SJCRH30 (cell line): ENCODE measurements at places on chromosomes 3 and 15. TPM values are rescaled to one million over a fixed set of nuclear protein-coding genes. Genes with fewer than 3 reads are reported as not detected.

DNA sequence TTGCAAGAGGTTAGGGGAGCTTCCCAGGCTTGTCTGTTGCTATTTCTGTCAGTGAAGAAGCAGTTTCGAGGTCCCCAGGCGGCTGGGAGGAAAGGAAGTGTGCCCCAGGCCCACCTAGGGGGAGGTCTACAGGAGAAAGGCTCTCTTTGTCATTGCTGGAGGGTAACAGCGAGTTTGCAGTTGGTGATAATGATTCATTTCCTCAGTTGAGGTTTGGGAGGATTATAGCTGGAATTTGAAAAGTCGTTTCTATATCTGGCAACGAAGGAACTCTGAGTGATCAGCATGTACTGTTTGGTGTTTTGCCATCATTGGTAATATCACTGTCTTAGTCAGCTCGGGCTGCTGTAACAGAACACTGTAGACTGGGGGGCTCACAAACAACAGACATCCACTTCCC lies 65.5 kb upstream of the UBE3A start:
- no peaks in the 10 kb centered on the region for H3K27me3 ChIP-seq
- H3K27ac ChIP-seq = peak overlapping the region; percentile 64
- peak; percentile 84 for DNase-seq
- H3K4me1 ChIP-seq = peaks cover 11% of the 10 kb centered on the region
- H3K4me3 ChIP-seq = no peak overlapping the region

DNA sequence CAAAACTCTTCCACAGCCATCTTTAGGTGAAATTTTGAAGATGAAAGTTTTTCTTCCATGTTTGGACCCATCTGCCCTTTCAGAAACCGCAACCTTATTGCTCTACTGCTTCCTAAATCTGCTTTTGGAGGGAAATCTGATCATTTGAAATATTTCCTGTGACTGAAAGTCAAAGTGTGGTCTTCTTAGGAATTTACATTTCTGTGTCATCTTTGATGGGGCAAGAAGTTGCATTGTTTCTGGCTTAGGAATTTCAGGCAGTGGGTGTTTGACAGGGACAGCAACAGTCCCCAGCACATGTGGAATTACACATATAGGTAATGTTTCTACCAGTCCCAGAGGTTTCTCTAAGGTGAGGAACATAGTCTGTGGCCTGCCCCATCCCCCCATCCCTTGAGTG lies 5.3 kb upstream of the TYRO3 start:
- no peak overlapping the region for H3K4me3 ChIP-seq
- H3K4me1 ChIP-seq = peaks cover 5% of the 10 kb centered on the region
- no peaks in the 10 kb centered on the region for H3K27me3 ChIP-seq
- no peak for DNase-seq
- H3K36me3 ChIP-seq = no peaks in the 10 kb centered on the region

DNA sequence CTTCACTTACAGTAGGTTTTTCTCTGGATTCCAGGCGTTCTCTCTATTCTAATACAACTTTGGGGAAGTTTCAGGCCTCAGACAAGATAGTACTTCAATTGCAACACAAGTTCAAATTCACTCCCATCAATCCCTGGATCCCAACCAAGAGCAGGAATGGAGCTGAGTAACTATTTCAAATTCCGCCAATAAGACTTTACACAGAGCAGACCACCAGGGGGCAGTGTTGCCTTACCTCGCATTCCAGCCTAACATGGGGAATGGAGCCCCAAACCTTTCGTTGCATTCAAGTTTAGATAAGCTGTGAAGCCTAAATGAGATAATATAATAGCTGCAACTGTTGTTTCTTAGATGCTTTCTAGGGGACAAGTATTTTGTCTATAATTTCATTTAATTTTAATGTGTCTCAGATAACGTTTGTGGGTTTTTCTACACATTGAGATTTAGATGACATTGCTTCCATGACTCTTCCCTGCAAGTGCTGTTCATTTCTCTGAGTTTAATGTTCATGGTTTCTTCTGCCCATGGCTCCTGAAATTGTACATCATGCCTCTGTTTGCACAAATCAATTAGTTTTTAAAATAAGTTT lies 186.7 kb downstream of the NSUN3 start:
- no peaks in the 10 kb centered on the region for H3K36me3 ChIP-seq
- H3K27ac ChIP-seq = no peak overlapping the region
- DNase-seq = peak; percentile 61

- H3K4me3 ChIP-seq = no peak overlapping the region
- H3K27me3 ChIP-seq = no peaks in the 10 kb centered on the region
- H3K36me3 ChIP-seq = no peaks in the 10 kb centered on the region
- no peak for DNase-seq
- no peak overlapping the region for H3K27ac ChIP-seq
Measured at GRCh38 chr3:171268677-171269076, 191.5 kb downstream of the TNIK start.

GRCh38 chr15:25543196-25543595 lies 104.4 kb upstream of the UBE3A start:
- no peak overlapping the region for H3K4me3 ChIP-seq
- DNase-seq = peak; percentile 66
- H3K27ac ChIP-seq = peak overlapping the region; percentile 71
- no peaks in the 10 kb centered on the region for H3K27me3 ChIP-seq

DNA sequence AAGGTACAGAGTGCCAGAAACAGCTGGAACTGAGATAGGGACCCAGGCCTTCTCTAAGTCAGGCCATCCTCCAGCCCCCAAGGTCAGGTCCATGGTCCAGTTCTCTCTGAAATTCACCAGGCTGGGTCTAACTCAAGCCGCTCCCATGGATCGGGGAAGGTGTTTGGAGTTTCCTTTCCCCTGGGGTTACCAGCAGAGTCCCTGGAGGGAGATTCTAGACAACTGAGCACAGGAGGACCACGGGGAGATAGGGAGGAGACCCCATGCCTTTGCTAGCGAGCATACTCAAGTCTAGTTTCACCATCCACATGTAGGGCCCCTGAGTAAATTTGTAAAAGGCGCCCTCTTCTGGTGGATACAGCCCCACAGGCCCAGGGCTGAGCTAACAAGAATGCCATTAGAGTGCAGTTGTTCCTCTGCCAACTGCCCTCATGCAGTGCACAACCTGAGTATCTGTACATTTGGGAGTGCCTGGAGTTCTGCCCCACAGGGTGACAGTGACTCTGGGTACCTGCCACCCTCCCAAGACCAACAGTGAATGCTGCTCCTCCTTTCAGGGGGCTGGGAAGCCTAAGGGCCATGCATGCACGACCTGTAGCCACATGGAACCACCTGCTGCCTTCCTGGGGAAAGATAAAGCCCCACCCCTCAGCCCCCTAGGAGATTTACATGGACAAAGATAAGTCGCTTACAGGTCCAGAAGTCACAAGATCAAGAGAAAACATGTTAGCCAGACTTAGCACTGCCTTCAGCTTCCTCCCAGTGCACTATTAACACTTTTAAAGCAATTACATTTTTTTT lies 89.0 kb downstream of the IQSEC1 start:
- no peak overlapping the region for H3K4me3 ChIP-seq
- no peaks in the 10 kb centered on the region for H3K36me3 ChIP-seq

GRCh38 chr3:99330281-99330680 lies 308.1 kb upstream of the COL8A1 start:
- no peaks in the 10 kb centered on the region for H3K36me3 ChIP-seq
- no peaks in the 10 kb centered on the region for H3K27me3 ChIP-seq
- no peak overlapping the region for H3K27ac ChIP-seq

- no peak overlapping the region for H3K27ac ChIP-seq
- H3K4me1 ChIP-seq = no peaks in the 10 kb centered on the region
- H3K4me3 ChIP-seq = no peak overlapping the region
- H3K27me3 ChIP-seq = peaks cover 4% of the 10 kb centered on the region; the same call in 1 of the 2 replicates
- H3K36me3 ChIP-seq = no peaks in the 10 kb centered on the region
- no peak for DNase-seq
Measured at GRCh38 chr15:92304223-92304975, 89.3 kb upstream of the ST8SIA2 start.

DNA sequence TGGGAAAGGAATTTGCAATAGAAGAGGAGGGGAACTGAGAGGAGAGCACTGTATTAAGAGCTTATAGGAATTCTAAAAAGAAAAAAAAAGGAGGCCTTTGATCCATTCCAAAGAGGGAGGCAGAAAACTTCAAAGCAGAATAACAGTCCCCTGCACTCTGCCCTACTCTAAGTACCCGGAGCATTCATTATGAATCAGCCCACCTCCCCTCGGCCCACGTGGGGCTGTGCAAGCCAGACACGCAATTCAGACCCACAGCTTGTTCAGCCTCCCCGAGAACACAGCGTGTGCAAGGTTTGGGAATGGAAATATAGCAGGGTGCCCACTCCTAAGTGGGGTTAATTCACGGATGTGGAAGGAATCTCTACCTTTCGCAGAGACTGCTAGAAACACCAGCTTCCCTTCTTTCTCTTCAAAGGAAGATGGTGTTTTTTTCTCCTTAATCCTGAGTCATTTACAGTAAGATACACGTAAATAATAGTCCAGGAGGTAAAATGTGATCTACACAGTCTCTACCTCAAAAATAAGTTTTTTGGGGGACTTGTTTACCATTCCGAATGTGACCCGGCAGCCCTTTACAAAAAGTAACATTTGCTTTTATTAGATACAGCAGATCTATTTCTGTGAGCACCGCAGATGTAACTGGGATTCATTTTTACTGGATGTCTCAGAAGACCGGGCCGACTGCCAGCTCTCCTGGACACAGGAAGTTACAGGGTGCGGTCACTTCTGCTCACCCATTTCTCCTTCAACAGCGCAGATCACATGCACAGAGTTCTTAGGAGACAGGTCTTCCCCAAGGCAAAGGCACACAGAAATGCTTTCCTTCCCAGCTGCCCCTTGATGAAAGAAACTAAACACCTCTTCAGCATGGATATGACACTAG lies 768.5 kb upstream of the CFAP20DC start:
- peak overlapping the region; percentile 37 for H3K4me3 ChIP-seq
- DNase-seq = peak; percentile 57
- H3K27ac ChIP-seq = no peak overlapping the region
- peaks cover 8% of the 10 kb centered on the region for H3K4me1 ChIP-seq
- H3K27me3 ChIP-seq = no peaks in the 10 kb centered on the region

DNA sequence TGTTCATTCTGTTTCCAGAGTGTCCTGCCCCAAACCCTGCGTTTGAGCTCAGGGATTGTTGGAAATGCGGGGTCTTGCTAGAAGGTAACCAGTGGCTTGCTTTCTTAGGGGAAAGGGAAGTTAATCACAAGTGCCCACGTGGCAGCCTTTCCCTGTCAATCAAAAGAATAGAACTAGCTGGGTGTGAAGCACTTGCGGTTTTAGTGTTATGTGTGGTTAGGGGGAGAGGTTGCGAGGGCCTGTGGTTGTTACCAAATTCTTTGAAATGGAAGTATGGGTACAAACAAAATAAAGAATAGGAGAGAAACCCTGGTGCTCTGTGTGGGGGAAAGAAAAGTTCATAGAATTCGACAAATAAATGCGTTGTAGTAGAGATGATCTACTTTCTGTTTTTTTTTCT lies 67.6 kb downstream of the FNDC3B start:
- H3K4me3 ChIP-seq = no peak overlapping the region
- peaks cover 19% of the 10 kb centered on the region for H3K4me1 ChIP-seq
- H3K27me3 ChIP-seq = no peaks in the 10 kb centered on the region
- no peak for DNase-seq

DNA sequence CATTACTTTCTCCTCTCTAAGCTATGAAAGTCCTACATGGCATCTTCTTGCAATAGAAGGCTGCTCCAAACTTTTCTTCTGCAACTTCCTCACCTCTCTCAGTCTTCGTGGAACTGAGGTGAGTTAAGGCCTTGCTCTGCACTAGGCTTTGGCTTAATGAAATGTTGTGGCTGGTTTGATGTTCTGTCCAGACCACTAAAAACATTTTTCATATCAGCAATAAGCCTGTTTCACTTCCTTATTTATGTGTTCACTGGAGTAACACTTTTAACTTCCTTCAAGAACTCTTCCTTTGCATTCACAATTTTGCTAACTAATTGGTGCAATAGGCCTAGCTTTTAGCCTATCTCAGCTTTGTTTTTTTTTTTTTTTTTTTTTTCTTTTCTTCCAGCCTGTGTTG lies 335.3 kb upstream of the NECTIN3 start:
- no peak for DNase-seq
- H3K27ac ChIP-seq = no peak overlapping the region
- no peaks in the 10 kb centered on the region for H3K27me3 ChIP-seq

DNA sequence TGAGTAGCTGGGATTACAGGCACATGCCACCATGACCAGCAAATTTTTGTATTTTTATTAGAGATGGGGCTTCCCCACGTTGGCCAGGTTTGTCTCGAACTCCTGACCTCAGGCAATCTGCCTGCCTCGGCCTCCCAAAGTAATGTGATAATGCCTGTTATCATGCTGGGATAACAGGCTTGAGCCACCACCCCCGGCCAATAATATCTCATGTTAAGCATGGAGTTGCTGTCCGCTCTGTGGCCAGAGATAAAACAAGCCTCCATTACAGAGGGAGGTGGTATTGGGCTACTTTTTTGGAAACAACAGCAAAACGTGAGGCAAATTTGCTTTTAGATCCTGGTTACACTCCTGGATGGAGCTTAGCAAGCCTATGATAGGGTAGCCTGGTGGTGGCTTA lies 32.9 kb upstream of the ALG1L2 start:
- no peak for DNase-seq
- H3K4me3 ChIP-seq = no peak overlapping the region

DNA sequence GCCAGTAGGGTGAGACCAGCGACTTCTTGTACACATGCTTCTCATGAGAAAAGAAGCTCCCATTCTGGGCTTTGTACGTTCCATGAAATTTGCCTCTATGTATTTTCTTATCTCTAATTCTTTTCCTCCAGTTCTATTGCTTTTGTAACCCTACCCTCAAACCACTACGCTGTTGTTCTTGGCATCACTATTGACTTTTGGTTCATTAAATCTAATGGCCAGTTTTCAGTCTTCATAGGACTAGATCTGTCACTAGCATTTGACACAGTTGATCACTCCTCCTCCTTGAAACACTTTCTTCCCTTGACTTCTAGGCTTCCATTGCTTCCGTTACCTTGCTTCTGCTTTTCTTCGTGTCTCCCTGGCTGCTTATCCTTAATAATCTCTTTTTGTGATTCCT lies 121.7 kb upstream of the GOLGA6L4 start:
- H3K27me3 ChIP-seq = peaks cover 3% of the 10 kb centered on the region; the same call in 1 of the 2 replicates
- H3K4me3 ChIP-seq = no peak overlapping the region

GRCh38 chr3:193335031-193335430 lies 43.5 kb downstream of the ATP13A5 start:
- no peak overlapping the region for H3K27ac ChIP-seq
- no peaks in the 10 kb centered on the region for H3K27me3 ChIP-seq
- no peaks in the 10 kb centered on the region for H3K36me3 ChIP-seq
- H3K4me1 ChIP-seq = peaks cover 16% of the 10 kb centered on the region; the same call in 1 of the 2 replicates
- no peak for DNase-seq

DNA sequence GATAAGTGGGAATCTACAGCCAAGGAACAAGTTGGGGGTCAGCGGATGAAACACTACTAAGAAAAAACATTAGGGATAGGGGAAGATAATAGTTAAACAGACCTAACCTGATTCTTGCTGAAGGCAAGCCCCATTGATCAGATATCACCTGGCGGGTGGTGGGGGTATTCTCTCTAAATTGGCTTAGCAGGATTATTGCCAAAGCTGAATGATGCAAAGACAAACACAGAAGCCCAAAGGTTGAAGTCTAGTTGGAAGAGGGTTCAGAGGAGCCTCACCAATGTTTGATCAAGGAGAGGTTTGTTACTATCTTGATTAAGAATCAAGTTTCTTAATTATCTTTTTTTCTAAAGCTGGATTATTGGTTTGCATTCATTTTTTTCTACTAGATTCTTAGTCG lies 371.9 kb upstream of the CNTN4 start:
- no peak for DNase-seq
- no peaks in the 10 kb centered on the region for H3K4me1 ChIP-seq
- no peaks in the 10 kb centered on the region for H3K36me3 ChIP-seq
- no peak overlapping the region for H3K4me3 ChIP-seq
- no peaks in the 10 kb centered on the region for H3K27me3 ChIP-seq

Gene RTP3
- not detected in 2 replicates for total RNA-seq

Gene CPOX
- 25.3 and 28.3 TPM in 2 replicates for total RNA-seq

Gene GOLGA6A
- total RNA-seq = not detected in 2 replicates

Gene CNTN6
- total RNA-seq = 0.73 and 1.1 TPM in 2 replicates

Gene IL17RB
- not detected in 2 replicates for total RNA-seq

Gene TNFSF10
- total RNA-seq = not detected in 2 replicates

Gene RNU5B-1
- not detected in 2 replicates for total RNA-seq

Gene TRPC1
- total RNA-seq = 18.6 and 21.0 TPM in 2 replicates

Gene CHAC1
- total RNA-seq = 1.0 and 2.5 TPM in 2 replicates
